ENCODE measurements at places on chromosomes 5 and 9.

DNA sequence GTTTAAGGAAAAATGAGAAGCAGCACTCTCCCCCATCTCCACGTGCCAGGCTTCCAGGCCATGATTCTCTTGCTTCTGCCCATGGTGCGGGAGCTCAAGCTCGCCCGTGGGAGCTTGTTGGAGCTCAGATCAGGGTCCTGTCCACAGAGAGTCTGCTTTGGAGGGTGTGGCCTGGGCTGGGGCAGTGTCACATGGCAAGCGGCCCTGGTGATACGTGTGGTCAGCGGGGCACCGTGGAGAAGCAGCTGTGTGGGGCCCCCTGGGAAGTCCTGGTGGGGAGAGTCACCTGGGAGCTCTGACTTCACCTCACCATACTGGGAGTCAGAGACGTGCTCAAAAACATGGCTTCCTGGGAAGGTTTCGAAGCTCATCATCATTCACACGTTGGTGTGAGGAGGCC lies 275.3 kb downstream of the GADD45G start:
- DNase-seq: no peak

DNA sequence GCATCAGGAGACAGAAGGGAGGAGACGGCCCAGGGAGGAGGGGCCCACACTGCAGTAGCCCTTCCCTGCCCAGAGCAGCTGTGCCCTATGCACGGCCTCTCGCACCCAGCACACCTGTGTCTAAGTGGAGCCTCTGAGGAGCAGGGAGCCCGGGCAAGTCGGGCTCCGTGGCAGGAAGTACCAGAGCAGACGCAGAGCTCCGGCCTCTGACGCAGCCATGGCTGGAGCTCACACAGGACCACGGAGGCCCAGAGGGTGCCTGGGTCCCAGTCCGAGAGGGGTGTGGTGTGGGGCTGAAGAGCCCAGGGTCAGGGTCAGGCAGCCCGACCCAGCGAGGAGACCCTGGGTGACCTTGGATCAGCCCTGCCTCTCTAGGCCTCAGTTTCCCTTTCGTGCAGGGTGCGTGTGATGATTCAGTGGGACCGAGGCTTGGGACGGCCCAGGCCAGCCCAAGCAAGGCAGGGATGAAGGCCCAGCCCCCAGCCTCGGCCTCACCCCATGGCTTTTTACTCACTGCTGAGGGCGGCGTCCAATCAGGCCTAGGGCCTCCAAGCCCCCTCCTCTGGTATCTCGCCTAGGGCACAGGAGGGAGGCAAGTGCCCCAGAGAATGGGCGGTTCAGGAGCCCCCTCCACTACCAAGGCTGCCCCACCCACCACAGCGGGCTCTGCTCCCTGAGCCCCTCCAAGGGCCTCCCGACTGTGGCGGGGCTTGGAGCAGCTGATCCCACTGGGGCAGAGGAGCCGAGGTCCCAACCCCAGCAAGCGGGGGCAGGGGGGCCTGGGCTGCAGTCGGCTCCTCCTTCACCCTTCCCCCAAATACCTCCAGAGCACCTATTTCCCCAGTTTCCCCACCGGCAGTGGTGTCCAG lies 4.3 kb upstream of the AGPAT2 start:
- DNase-seq: no peak

DNA sequence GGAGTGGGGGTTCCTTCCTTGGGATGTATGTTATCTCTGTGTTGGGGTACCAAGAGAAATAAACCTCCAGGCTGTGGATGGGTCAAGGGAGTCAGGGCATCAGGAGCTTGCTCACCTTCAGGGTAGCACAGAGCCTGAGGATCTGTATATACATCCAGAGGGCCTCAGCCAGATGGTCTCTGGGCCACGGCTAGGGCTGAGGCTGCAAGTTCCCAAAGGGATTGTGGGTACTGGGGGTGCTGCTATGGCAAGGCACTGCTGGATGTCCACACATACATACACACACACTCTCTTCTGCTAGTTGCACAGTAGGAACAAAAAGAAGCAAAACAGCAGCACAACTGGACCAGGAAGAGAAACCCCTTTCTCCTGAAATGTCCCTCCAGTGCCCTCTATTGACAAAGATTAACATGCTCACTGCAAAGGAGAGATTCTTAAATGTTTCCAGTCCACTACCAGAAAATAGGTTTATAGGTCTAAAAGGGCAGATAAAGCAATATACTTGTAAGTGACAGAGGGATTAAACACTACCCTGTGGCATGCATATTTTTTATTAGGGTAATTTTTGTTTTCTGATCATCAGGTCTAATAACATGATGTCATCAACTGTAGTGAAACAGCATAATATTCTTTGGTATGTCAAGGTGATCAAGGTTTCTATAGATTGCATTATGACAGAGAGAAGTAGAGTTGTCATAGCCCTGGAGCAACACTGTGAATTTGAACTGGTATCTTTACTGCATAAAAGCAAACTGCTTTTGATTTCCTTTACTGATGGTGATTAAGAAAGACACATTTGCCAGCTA lies 56.3 kb upstream of the KCNN2 start:
- DNase-seq: no peak

- DNase-seq: no peak
Measured at GRCh38 chr9:133333011-133333410, 3.0 kb downstream of the SURF6 start.

DNA sequence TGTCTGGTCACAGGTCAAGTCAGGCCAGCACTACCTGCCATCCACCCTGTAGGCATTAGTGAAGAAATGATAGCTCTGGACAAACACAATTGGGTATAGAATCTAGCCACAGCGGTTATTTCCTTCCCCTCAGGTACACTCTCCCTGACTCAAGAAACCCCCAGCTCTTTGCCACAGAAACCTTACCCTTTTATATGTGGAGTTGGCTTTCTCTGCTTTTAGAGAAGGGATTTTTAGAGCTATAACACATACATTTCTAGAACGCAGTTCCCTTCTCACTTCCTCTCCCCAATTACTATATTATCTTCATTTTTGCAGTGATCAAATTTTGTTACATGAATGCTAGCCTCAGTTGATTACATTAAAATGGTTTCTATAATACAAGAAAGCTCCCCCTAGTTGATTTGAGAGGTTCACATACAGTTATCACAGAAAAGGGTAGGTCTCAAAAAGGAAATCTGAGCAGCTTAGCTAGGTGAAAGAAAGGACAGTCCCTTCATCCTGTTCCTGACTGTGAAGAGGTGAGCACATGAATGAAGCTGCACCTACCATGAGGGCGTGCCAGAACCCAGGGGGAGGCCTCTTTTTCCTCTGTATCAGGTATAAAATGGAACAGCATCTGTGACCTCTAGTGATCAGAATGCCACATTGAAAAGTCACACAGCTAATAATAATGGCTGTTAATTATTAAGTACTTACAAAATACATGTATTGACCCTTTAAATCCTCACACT lies 425.6 kb downstream of the KIAA0825 start:
- DNase-seq: no peak

DNA sequence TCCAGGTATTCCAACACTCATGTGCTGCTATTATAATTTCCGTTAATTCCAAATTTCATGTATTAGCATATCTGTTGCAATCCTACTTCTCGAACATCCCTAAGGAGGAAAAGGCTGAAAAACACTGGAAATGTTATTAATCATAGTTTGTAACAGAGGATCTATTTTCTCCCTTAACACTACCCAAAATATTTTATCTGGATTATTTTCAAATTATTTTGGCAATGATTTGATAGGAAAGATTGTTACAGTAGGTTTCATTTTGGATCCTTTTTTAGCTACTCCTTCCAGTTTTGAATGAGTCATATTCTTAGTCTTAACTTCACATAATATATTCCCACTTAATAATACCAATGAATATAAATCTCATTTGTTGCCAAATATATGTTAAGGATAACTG lies 13.9 kb upstream of the NAA35 start:
- no peak for DNase-seq

GRCh38 chr5:68332080-68332451 lies 116.5 kb downstream of the PIK3R1 start:
- no peak for DNase-seq

DNA sequence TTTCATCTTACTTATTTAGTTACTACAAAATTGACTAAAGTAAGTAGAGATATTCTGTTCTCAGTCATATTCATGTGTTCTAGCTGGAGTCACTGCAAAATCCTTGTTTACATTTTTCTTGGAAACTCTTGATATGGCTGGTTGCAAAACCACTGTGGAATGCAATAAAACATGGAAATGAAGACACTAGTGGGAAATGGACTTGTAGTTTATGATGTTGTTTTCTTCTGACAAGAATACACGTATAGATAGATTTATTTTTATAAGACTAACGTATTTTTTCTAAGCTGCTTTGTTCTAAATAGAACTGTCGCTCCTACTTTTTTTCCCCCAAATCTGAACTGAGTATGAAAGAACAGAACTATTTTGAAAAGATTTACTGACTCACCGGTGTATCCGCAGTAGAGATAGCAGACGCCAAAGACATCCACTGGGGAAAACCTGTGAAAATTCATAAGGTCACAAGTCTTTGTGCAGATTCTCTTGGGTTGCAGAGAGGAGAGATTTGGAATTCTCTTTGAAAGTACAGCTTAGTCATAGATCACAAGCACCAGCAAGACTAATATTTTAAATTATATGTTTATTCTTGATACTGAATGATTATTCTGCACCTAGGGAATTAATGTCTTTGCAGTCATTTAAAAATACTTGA lies 119.6 kb upstream of the TAF11L2 start:
- DNase-seq: no peak

Data from activated T-cell treated with anti-CD3 and anti-CD28 coated beads for 1 hour (primary cell).